Spleen (tissue), 13 donors: ENCODE measurements at places on chromosomes 2 and 18. TPM values are rescaled to one million over a fixed set of nuclear protein-coding genes. Genes with fewer than 3 reads are reported as not detected.

DNA sequence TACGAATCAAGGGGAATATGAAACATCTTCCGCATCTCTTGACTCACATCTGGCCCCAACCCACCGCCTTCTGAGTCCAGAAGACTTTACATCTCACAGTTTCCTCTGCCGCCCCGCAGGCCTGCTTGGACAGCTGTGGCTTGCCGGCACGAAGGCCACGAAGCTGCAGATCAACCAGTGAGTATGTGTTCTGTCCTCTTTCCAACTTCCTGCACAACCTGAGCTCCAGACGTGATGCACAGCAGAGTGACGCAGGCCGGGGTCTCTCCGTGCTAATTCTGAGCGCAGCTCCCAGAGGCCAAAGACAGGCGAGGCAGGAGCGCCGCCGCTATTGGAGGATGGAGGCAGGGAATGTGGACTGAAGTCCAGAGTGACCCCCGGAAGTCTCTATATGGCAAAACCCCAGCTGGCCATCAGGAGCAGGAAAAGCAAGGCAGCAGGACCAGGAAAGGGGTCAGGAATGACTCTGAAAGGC lies 93.5 kb downstream of the ZCCHC2 start:
- DNase-seq = no peak

GRCh38 chr2:170038734-170039133 lies 139.2 kb upstream of the MYO3B start:
- no peak for DNase-seq

GRCh38 chr18:23136326-23137096 lies 1.2 kb downstream of the CABLES1 start:
- peak; percentile 86 for DNase-seq

GRCh38 chr2:36672199-36672598 lies 24.3 kb upstream of the VIT start:
- no peak for DNase-seq

GRCh38 chr18:58668211-58668610 lies 3.1 kb upstream of the MALT1 start:
- DNase-seq = no peak

The ALLC gene
- not detected for polyA plus RNA-seq

The CAPN14 gene
- 0.64 TPM for polyA plus RNA-seq

The IMPACT gene
- 10.6 TPM for polyA plus RNA-seq
